ENCODE measurements at places on chromosomes 7 and 10. TPM values are rescaled to one million over a fixed set of nuclear protein-coding genes. Genes with fewer than 3 reads are reported as not detected.

DNA sequence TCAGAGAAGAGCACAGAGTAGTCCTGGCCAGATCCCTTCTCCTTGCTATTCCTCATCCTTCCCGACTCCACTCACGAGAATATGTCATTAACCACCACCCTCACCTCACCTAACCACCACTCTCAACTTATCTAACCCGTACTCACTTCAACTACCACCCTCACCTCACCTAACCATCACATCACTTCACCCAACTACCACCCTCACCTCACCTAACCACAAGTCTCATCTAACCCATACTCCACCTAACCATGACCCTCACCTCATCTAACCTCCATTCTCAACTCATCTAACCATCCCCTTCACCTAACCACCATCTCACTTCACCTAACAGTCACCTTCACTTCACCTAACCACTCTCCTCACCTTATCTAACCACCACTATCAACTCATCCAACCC, 85.0 kb downstream of the VIPR2 start:
- no peak for DNase-seq

- no peak for DNase-seq
Observed at GRCh38 chr10:77698267-77698931, 60.8 kb upstream of the KCNMA1 start.

DNA sequence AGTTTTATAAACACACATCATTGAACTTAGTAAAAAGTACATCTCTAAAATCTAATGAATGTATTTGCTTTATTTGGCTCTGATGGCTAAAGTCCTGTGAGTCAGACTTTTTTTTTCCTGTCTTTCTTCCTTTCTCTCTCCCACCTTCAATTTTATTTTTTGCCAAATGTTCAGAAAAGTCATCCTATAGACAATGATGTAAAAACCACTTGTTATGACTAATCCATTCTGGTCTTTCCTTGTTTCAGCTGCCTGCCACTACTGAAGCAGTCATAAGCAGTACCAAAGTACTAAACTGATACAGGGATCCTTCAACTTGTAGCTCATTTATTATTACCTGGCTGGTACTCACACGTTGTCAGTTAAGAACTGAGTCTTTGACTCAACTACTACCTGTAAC, 23.9 kb downstream of the HECTD2 start:
- DNase-seq = no peak

DNA sequence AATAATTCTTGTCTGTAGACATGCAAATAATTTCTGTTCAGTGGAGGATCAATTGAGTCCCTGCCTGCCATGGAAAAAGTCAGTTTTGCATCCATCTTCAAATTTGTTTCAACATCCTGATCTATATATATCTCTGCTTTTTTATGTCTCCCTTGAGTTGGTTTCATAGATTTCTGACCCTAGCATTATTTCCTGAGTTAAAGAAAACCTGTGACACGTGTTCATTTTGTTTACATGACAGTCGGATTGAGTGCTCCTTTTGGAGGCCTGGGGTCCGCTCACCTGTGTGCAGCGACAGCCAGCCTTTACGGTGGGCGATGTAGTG, 674 bp downstream of the MRPS24 start:
- no peak for DNase-seq

DNA sequence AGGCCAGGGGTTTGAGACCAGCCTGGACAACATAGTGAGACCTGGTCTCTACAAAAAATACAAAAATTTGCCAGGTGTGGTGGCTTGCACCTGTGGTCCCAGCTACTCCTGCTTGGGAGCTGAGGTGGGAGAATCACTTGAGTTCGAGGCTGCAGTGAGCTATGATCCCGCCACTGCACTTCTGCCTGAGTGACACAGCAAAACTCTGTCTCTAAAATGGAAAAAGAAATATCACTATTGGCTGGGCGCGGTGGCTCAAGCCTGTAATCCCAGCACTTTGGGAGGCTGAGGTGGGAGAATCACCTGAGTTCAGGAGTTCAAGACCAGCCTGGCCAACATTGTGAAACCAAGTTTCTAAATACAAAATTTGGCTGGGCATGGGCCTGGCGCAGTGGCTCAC, 44.9 kb upstream of the RASGEF1A start:
- no peak for DNase-seq

- DNase-seq = no peak
Observed at GRCh38 chr7:46930366-46930765, 651.5 kb downstream of the TNS3 start.

- DNase-seq = no peak
Observed at GRCh38 chr10:108132303-108132702, 967.8 kb upstream of the SORCS1 start.

GRCh38 chr10:6579904-6580278, at the start of gene PRKCQ:
Gene PRKCQ, minus strand, starts transcription at chr10:6580276. Its CDS starts 65,141 bp downstream, at chr10:6515135.
- DNase-seq = peak; percentile 46

GRCh38 chr7:95772298-95772770, at the start of gene DYNC1I1:
Gene DYNC1I1, plus strand, starts transcription at chr7:95772554. Its CDS starts 32,176 bp downstream, at chr7:95804730.
- DNase-seq = peak; percentile 70

- no peak for DNase-seq
Observed at GRCh38 chr7:158751751-158752150, 47.1 kb upstream of the NCAPG2 start.

- no peak for DNase-seq
Observed at GRCh38 chr10:44997105-44997748, 3.5 kb upstream of the ZNF22 start.

DNA sequence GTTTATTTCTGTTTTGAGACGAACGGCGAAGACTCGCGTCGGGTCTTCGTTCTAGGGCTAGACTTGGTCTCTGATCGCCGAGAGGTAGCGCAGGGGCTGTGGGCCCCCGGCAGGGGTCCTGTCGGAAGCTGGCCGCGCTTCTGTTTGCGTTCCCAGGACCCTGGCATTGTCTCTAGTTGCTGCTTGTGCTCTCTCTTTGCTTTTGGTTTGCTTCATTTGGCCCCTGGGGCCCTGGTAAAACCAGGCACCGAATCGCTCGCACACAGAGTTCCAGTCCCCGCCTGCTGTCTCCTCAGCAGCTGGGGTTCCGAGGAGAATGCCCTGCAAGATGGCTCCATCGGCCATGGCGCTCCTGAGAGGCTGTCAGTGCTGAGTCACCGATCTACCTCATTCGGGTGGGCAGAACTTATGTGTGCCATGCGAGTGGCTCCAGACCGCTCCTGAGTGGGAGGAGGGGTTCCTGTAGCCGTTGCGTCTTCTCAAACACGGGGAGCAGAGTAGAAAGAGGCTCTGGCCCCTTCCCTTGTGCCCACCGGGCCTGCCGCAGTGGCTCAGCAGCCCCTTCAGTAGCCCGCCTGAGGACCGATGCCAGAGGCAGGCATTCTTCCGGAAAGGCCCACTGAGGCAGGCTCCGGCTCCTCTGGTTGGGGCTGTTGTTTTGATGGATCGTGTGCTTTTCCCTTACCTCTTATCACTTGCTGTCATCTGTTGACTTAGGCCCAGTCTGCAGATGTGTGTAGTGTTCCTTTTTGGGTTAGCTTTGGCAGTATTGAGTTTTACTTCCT, 826 bp downstream of the CHPF2 start:
- DNase-seq = no peak

DNA sequence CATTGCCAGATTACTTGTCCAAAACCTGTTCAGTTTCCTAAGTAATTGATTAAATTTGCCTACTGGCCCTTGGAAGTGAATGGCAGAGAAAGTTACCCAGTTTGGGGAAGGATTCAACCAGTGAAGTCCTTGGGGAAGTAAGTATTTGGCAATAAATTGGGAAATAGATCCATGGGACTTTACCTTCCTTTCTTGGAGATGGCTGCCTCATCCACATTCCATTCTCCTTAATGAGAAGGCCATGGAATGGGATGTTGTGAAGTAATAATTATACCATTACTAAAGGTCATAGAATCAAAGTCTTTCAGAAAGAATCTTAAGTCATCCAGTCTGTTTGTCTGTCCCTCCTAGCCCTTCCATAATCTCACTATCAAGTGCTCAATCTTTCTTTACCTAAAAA, 4.5 kb upstream of the COPG2 start:
- DNase-seq = no peak

ZNF316 gene
- total RNA-seq = 44.7 TPM

CASTOR2 gene
- 5.2 TPM for total RNA-seq
